ENCODE measurements at places on chromosomes 5 and 9. TPM values are rescaled to one million over a fixed set of nuclear protein-coding genes. Genes with fewer than 3 reads are reported as not detected.

DNA sequence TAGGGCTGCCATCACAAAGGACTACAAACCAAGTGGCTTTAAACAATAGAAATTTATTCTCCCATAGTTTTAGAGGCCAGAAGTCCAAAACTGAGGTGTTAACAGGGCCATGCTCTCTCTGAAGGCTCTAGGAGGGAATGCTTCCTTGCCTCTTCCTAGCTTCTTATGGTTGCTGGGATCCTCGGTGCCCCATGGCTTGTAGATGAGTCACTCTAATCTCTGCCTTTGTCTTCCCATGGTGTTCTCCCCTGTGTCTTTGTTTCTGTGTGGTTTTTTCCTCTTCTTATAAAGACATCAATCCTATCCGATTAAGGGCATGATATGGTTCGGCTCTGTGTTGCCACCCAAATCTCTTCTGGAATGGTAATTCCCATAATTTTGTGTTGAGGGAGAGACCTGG is 178.8 kb upstream of the NREP start:
- DNase-seq, result no peak

- DNase-seq, result no peak
Observed at GRCh38 chr5:176870110-176870591, 29.0 kb downstream of the HK3 start.

Gene DCP2
- 118 TPM for total RNA-seq

Gene PCDHAC2
- total RNA-seq, result 29.8 TPM

GRCh38 chr5:135683189-135683588 is 104.4 kb upstream of the CXCL14 start:
- DNase-seq, result no peak

- DNase-seq, result no peak
Observed at GRCh38 chr9:134811673-134812342, 68.8 kb upstream of the FCN2 start.

- no peak for DNase-seq
Observed at GRCh38 chr5:115324021-115324420, 27.6 kb upstream of the CCDC112 start.

Gene PTTG1
- 12.6 TPM for total RNA-seq

Gene FBP2
- total RNA-seq, result not detected

Measured in frontal cortex (tissue), 4 donors.